RPMI8226 (cell line): ENCODE measurements at places on chromosomes 7 and 10.

DNA sequence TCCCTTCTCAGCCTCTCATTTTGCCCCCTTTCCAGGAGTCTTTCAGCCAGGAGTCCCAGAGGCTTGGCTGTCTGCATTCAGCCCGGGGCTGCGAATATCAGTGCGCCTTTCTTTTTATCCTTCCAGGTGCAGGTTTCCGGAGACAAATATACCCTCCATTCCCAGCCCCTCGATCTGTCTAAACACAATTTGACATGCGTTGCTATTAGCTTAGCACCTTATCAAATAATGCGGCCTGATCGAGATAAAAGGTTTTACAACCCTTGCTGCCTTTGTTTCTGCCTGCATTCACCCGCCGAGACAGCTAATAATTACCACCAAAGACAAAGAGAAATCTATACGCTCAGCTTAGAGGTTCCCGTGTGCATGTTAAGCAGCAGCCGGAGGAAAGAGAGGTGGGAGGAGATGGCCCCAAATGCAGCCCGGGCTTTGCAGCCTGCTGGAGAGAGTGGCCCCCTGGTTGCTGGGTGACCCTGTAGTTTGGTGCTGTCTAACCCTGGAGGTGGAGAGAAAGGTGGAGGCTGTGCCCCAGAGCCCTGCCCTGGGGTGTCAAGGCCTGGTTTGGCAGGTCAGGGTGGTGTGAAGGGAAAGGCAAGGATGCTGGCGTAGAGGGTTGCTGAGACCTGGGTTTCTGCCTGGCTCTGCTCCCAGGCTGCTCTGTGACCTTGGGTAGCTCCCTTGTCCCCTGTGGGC lies 185.3 kb downstream of the RPS24 start:
- no peak for DNase-seq

GRCh38 chr7:11221984-11222383 lies 248.3 kb downstream of the PHF14 start:
- DNase-seq: no peak

DNA sequence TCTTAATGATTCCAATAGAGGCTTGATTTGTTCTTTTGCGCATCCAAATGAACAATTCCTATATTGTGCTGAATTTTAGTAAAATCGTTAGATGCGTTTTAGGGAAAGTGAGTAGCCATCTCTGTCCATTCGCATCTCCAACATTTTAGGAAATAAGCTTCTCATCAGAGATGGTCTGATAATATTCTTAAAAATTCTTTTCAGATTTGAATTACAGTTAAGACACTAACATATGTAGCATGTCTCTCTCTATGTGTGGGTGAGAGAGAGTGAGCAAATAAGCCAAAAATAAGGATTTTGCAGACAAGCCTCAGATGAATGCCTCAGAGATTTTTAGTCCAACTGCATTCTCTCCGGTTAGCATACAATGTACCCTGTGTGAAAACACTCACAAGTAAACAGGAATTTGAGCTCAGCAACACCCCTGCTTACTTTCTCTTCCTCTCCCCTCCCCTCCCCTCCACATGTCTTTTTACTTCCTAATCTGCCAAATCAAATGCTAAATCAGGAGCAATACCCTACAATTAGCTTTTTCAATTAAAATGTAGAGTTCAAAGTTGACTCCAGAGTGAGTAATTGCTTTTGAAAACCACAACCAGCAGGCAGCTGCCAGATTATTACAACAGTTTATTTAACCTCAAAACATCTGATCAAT lies 354.4 kb downstream of the CRPPA start:
- DNase-seq: no peak

- no peak for DNase-seq
Observed at GRCh38 chr10:98236862-98237261, 31.1 kb downstream of the LOXL4 start.

- DNase-seq: no peak
Observed at GRCh38 chr7:47804767-47805545, 143.3 kb downstream of the PKD1L1 start.

DNA sequence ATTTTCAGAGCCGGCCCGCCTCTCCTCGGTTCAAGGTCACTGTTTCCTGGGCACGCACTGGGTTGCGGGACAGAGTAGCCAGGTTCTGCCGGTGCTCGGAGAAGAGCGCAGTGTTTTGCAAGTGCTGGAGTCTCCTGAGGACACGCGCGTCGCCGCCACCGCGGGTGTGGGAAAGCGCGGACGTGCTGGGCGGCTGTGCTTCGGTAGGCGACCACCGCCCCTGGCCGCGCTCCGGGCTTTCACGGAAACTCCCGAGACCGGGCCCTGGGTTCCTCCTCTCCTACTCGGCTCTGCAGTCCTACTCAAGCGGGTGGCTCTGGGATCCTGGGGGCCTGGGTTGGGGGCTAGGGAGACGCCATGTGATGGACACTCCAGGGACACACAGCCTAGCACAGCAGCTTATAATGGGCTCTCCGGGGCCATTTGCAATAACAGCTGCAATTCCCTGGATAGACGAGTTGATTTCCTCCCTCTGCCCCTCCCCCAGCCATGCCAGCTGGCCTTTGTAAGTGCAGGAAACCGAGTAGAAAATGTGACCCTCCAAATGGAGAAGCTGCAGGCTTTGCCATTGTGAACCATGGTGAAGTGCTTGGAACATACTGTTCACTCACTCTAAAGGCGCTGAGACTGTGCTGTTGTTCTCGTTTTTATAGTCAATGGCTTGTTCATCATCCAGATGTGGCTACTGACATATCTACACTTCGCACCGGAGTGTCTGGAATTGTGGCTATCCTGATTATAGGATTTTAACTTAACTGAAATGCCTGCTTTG lies 2.1 kb downstream of the FRAT1 start:
- DNase-seq: no peak

- DNase-seq: no peak
Observed at GRCh38 chr10:8967061-8967460, 912.6 kb downstream of the GATA3 start.

- no peak for DNase-seq
Observed at GRCh38 chr10:4840151-4840550, 14.1 kb downstream of the AKR1E2 start.

DNA sequence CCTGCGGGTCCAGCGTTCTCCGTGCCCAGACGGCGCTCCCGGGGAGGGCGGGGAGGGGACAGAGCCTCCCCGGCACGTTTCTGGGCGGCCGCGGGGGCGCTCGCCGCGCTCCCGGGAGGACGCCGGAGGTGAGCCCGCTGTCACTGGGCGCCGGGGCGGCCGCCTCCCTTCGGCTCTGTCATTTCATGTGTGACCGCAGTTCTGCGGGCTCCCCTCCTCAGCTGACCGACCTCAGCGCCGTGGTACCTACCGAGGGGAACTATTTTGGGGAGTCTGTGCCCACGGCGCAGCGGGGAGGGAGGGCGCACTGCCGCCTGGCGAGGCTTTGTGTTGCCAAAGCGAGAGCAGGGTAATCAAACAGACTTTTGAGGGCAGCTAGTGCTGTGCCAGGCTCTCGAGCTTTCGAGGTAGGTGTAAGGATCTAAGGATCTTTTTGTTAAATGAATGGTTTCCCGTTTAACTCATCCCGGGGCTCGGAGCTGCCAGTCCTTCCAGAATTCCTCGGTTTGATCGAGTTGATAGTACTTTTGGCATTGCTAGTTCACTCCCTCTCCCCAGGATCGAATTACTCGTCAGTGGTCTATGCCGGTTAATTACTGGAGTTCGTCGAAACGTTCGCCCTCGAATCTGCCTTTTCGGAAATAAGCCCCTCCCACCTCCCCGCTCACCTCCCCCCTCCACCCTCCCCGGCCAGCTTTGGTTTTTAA lies 1.9 kb downstream of the ARID5B start:
- peak; percentile 55 for DNase-seq

GRCh38 chr10:86673827-86674581 lies 5.7 kb downstream of the LDB3 start:
- no peak for DNase-seq

GRCh38 chr7:93011351-93012294 lies 106.2 kb downstream of the SAMD9 start:
- no peak for DNase-seq

- no peak for DNase-seq
Observed at GRCh38 chr10:48609899-48610584, 5.2 kb upstream of the ARHGAP22 start.

DNA sequence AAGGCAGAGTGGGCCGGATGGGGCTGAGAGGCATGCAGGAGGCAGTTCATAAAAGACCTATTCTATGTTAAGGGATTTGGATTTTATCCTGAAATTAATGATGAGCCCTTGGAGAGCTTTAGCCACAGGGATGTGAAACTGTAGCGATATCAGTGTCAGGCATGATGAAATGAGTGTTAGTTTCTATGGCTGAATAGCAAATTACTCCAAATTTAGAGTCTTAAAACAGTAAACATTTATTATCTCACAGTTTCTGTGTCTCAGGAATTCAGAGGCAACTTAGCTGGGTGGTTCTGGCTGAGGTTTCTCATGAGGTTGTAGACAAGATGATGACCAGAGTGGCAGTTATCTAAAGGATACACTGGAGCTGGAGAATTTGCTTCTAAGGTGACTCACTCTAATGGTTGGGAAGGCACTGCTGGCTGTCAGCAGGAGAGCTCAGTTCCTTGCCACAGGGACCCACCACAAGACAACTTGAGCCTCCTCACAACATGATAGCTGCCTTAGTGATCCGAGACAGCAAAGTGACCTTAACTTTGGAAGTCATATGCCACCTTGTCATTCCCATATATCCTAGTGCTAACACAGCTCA lies 36.7 kb upstream of the SFTPD start:
- DNase-seq: no peak

DNA sequence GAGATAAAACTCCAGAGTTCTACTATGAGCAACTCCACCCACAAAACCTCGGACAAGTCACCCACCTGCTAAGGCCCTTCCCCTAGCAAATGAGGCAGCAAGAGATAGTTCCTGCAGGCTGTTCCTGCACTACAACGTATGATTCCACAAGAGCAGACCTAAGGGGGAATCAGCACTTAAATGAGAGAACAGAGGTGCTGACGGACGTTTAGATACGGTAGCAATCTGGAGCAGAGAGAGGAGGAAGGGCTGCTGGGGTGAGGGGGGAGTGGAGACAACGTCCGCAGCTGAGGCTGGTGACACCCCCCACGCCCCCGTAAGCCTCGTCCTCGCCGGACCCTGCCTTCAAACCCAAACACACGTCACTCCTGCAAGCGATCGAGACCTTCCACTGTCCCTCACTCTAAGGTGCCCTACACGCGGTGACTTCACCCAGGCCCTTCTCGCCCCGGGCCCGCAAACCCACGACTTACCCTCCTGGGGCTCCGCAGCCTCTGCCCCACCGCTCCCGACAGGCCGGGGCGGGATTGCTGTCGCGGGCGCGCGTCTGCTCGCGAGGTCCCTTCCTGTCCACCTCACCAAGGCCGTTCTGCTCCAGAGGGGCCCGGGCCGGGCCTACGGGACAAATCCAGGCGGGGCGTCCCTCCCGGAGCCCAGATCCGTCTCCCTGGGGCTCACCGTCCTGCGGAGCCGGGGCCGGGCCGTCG lies 635 bp downstream of the ZNF12 start:
- DNase-seq: peak; percentile 42

DNA sequence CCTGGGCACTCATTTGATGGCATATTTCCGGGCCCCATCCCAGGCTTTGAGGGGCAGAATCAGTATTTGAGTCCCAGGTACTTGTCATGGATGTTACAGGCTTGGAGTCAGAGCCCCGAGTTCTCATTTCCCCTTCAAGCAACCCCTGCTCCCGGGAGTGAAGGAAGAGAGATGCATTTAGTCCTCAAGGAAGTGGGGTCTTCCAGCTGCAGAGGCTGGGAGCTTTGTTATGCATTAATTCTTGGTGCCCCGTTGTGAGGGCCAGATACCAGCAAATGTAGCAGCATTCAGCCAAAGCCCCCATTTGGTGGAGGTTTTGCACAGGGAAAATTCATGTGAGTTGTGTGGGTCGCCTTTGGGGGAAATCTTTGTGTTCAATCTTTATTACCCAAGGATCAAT lies 38.7 kb upstream of the TCERG1L start:
- no peak for DNase-seq

GRCh38 chr10:126402721-126403695 lies 14.7 kb upstream of the ADAM12 start:
- no peak for DNase-seq

GRCh38 chr7:20050241-20050966 lies 166.8 kb downstream of the MACC1 start:
- DNase-seq: no peak

- no peak for DNase-seq
Observed at GRCh38 chr7:124459101-124460055, 306.2 kb downstream of the GPR37 start.

- peak; percentile 94 for DNase-seq
Observed at GRCh38 chr7:122886357-122887081, at the start of gene CADPS2. Gene CADPS2 (minus strand): TSS chr7:122886460. CDS start chr7:122886337, 123 bp downstream.

DNA sequence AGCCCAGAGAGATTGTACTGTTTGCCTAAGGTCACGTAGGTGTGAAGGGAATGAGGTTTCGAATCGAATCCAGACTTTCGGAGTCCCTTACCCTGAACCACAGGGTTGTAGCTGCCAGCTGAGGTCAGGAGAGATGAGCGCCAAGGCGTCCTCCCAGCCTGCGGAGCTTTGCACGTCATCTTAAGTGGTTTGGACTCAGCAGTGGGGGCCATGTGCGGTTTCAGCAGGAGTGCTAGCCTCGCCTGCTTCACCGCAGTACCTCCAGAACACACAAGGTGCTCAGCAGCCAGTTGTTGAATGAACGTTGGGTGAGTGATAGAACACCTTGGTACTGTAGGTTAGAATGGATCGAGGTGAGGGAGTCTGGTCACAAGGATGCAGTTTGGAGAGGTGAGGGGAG lies 74.9 kb upstream of the PPIF start:
- DNase-seq: no peak

- no peak for DNase-seq
Observed at GRCh38 chr10:23479798-23480473, 41.1 kb downstream of the OTUD1 start.

GRCh38 chr7:27199849-27200760 lies at the start of gene HOXA13:
Gene HOXA13 (minus strand): TSS chr7:27200091. CDS start chr7:27200077, 14 bp downstream.
- peak; percentile 34 for DNase-seq

DNA sequence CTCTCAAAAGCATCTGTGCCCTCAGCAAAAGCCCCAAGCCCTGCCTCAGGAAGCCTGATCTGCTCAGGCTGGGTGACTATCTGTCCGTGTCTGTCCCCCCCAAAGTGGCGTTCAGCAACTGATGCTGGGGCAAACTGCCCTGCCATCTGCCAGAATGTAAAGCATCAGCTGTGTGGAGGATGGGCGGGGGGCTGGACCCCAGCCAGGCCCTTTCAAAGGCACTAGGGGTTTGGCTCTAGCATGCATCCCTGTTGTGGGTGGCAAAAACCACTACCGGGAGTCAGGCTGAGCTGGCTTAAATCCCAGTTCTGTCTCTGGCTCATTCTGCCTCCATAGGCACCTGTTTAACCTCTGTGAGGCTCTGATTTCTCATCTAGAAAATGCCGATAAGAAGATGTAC lies 35.5 kb downstream of the GPRIN2 start:
- DNase-seq: peak; percentile 67

- no peak for DNase-seq
Observed at GRCh38 chr7:4436361-4436895, 245.7 kb upstream of the FOXK1 start.

- peak; percentile 60 for DNase-seq
Observed at GRCh38 chr7:101173752-101174244, 6.3 kb downstream of the NAT16 start.

- no peak for DNase-seq
Observed at GRCh38 chr10:36638462-36639155, 486.8 kb upstream of the ANKRD30A start.

GRCh38 chr7:137820677-137821420 lies 25.9 kb downstream of the DGKI start:
- DNase-seq: no peak
